ENCODE measurements at places on chromosomes 16 and 17. TPM values are rescaled to one million over a fixed set of nuclear protein-coding genes. Genes with fewer than 3 reads are reported as not detected.

Gene UMOD
- polyA plus RNA-seq: not detected

- no peaks in the 10 kb centered on the region for H3K36me3 ChIP-seq
- H3K27me3 ChIP-seq: no peaks in the 10 kb centered on the region
Observed at GRCh38 chr16:13436641-13437412, 483.1 kb upstream of the ERCC4 start.

- H3K27ac ChIP-seq: peak overlapping the region; percentile 60
- DNase-seq: no peak
- no peak overlapping the region for H3K4me3 ChIP-seq
- H3K36me3 ChIP-seq: peaks cover 35% of the 10 kb centered on the region
Observed at GRCh38 chr17:59695945-59696681, 11.1 kb downstream of the PTRH2 start.

Gene MIS12
- 14.0 TPM for polyA plus RNA-seq

Gene APPBP2
- polyA plus RNA-seq: 5.1 TPM

DNA sequence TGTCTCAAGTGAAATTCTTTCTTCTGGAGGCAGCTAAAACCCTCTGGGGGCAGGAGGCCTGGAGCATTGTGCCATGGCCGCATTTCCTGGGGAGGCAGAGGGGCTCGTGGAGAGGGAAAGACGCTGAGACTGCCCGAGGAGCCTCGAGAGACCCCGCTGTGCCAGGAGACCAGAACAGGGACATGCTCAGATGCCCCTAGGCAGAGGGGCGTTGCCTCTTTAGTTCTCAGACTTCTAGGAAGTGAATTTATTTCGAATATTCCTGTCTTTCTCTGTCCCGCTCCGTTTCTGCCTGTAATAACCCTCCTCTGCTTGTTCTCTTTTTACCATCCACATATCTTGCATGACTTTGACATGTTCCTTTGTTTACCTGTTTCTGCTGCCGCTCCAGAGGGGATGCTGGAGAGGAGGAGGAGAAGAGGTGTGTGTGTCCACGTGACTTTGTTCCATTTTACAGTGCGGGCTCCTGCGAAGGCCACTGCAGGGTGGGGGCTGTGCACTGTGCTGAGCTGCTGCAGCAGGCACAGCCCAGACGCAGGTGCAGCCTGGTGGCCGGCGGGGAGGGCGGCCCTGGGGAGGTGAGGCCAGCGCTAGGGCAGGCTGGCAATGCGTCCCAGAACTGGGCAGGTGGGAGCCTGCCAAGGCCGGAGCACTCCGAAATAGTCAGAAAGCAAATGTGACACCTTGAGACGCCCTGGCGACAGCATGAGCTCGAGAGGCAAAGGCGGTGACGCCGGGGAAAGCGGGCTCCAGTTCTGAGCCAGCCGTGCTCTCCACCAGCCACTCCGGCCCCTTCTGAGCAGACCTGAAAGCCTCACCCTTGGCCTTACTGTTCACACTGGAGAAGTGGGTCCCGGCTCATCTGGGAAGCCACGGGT lies 29.9 kb downstream of the CIBAR2 start:
- H3K4me1 ChIP-seq: peaks cover 31% of the 10 kb centered on the region
- peaks cover 41% of the 10 kb centered on the region for H3K27me3 ChIP-seq
- no peaks in the 10 kb centered on the region for H3K36me3 ChIP-seq

Gene TNFRSF13B
- polyA plus RNA-seq: 0.24 TPM

DNA sequence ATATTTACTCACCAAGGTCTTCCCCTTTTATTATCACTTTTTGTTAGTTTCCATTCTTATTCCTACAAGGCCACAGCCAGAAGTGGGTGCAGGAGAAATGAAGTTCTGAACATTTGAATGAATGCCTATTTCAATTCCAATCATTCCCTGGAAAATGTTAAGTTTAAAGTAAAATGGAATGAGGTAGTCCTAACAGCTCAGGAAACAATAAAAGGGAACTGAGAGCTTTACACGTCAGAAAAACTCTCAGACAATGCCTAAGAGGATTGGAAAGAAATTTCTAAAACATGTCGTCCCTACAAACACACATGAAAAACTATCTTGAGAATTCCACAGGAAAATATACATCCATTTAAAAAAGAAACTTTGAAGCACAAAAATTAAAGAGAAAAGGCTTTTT lies 238.8 kb downstream of the STX8 start:
- no peak overlapping the region for H3K4me3 ChIP-seq
- no peaks in the 10 kb centered on the region for H3K27me3 ChIP-seq
- H3K36me3 ChIP-seq: peaks cover 13% of the 10 kb centered on the region
- H3K4me1 ChIP-seq: peaks cover 18% of the 10 kb centered on the region
- no peak for DNase-seq

DNA sequence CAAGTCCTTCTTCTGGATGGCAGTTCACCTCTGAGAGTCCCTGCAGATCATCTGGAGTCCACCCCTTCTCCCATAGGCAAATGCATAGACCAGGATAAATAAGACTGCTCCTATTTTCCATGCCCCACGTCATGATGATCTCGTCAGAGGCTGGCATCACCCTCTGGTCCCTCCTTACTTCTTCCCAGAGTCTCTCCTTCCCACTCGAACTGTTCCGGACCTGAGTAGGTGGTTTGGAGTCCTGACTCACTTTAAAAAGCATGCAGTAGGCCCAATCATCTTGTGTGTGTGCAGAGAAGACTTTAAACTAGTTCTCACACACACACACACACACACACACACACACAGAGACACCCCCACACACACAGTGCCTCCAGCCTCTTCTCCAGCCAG lies 72.0 kb downstream of the SOX9 start:
- no peak for DNase-seq
- no peak overlapping the region for H3K4me3 ChIP-seq
- no peaks in the 10 kb centered on the region for H3K4me1 ChIP-seq
- no peaks in the 10 kb centered on the region for H3K27me3 ChIP-seq

Gene GNGT2
- 0.56 TPM for polyA plus RNA-seq

- H3K4me1 ChIP-seq: peaks cover 10% of the 10 kb centered on the region
- H3K4me3 ChIP-seq: peak overlapping the region; percentile 55
- DNase-seq: peak; percentile 72
- H3K27ac ChIP-seq: no peak overlapping the region
Observed at GRCh38 chr17:79746889-79747507, 16.3 kb downstream of the ENPP7 start.

DNA sequence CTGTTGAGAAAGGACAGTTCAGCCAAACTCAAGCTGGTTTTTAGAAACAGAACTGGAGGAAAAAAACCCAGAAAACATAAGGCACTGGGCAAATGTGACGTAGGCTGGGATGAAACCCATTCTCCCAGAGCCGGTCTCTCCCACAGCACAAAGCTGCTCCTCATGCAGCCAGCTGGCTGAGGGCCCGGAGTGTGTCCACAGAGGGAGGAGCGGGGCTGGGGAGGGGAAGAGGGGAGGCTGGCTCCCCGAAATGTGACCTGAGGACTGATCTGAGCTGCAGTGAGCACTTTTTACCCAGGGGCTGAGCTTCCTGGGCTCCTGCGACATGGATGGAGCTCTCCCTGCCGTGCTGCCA lies 20.8 kb downstream of the FOXF1 start:
- no peaks in the 10 kb centered on the region for H3K27me3 ChIP-seq
- 0 out of 2 replicates have a peak, but pooled peaks cover 3% of the 10 kb centered on the region for H3K4me1 ChIP-seq
- no peak for DNase-seq

- H3K4me1 ChIP-seq: no peaks in the 10 kb centered on the region
- no peak overlapping the region for H3K4me3 ChIP-seq
- H3K27me3 ChIP-seq: no peaks in the 10 kb centered on the region
Observed at GRCh38 chr16:82454152-82454551, 172.6 kb upstream of the CDH13 start.

Gene KRT33B
- polyA plus RNA-seq: not detected

- H3K27me3 ChIP-seq: no peaks in the 10 kb centered on the region
- H3K36me3 ChIP-seq: no peaks in the 10 kb centered on the region
- peaks cover 16% of the 10 kb centered on the region for H3K4me1 ChIP-seq
- H3K27ac ChIP-seq: no peak overlapping the region
Observed at GRCh38 chr17:49111934-49112333, 20.6 kb upstream of the B4GALNT2 start.
